Suprapubic skin (tissue), 4 donors: ENCODE measurements at places on chromosomes 5 and 9. TPM values are rescaled to one million over a fixed set of nuclear protein-coding genes. Genes with fewer than 3 reads are reported as not detected.

- DNase-seq = no peak
Measured at GRCh38 chr5:127609011-127609410, 39.9 kb upstream of the CTXN3 start.

- DNase-seq = no peak
Measured at GRCh38 chr5:74647096-74647495, 6.6 kb upstream of the ENC1 start.

Gene CCDC183
- 2.6 TPM for total RNA-seq

Gene POU5F2
- 7.1 TPM for total RNA-seq

Gene PROB1
- total RNA-seq = 0.30 TPM

DNA sequence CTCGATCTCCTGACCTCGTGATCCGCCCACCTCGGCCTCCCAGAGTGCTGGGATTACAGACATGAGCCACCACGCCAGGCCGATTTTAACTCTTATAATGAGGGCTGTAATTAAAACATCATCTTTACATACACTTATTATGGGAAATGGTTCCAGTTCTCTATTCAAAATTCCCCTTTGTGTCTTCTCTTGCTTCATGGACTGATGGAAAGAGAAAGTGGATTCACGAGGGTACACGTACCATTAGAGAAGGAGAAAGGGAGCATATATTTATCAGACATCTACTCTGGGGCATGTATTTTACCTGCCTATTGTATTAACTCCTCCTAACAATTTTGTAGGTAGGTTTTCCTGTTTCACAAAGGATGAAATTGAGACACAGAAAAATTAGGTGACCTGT is 31.1 kb downstream of the PTGS1 start:
- DNase-seq = no peak

- DNase-seq = no peak
Measured at GRCh38 chr5:158023266-158023665, 164.3 kb upstream of the CLINT1 start.

Gene PPP1R26
- 6.2 TPM for total RNA-seq

GRCh38 chr9:114592356-114592755 is 4.8 kb downstream of the ATP6V1G1 start:
- no peak for DNase-seq

GRCh38 chr5:145976431-145977155 is 40.2 kb downstream of the SH3RF2 start:
- no peak for DNase-seq

DNA sequence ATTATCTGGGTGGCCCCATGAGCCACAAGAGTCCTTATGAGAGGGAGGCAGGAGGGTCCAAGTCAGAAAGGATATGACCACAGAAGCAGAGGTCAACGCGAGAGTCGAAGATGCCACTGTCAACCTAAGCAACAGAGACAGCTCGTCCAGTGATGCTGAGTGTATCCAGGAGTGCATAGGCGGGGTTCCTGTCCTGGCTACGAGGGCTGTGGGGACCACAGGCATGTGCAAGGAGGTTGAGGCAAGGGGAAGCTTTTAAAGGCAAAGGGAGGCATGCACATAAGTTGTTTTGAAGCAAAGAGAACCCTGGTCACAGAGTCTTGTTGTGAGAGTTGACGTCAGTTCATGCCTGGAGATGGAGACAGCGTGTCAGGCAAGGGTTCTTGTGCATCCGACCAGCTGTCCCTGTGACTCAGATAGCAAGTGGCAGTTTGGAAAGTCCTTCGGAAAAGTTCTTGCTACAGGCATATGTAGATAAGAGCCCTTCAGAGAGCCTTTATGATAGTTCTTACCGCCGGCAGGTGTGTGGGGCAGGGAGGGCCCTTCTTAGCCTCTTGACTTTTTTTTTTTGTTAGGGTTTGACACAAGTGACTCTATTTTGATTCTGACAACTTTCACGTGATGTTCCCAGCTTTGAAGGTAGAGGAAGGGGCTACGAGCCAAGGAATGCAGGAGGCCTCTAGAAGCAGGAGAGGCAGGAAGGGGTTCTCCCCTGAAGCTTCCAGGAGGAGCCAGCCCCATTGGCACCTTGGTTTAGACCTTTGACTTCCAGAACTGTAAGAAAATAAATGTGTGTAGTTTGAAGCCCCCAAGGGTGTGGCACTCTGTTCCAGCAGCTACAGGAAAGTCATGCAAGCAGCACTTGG is 66.0 kb upstream of the FCN1 start:
- peak; percentile 19 for DNase-seq

DNA sequence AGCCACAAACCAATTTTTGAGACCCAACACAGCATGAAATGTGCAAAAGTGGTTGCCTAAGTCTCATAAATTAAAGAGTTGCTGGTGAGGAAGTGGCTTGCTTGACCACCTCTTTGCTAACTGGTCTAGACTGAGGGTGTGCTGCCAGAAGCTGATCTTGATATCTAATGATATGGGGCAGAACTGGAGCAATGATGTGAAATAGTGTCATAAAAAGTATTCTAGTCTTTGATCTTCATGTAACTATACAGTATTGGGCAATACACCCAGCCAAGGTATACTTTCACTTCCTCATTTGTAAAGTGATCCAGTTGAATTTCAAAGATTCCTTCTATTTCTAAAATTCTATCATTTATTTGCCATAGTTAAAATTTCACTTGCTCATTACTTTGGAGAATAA is 5.9 kb upstream of the YTHDC2 start:
- DNase-seq = no peak

- peak; percentile 54 for DNase-seq
Measured at GRCh38 chr5:125411071-125411743, 664.8 kb upstream of the ZNF608 start.

DNA sequence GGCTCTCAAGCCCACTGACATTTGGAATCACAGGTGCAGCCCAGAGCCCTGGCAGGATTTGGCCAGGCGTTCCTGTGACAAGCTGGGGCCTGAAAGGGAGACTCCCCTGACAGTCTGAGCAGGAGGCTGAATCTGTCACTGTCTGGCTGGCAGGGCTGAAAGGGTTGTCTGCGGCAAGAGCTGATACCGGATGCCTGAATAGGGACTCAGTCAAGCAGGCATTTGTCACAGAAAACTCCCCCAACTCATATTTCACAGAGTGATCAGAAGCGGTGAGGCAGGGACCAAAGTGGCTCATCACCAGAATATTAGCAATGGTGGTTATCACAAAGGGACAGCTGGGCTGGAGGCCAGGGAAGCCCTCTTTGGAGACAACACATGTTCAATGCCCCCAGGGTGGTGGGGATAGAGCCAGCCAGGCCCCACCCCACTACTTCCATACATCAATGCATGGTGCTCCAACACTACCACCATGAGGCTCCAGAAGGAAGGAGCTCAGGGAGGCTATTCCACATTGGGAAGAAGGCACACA is 295.5 kb downstream of the DTWD2 start:
- DNase-seq = no peak

DNA sequence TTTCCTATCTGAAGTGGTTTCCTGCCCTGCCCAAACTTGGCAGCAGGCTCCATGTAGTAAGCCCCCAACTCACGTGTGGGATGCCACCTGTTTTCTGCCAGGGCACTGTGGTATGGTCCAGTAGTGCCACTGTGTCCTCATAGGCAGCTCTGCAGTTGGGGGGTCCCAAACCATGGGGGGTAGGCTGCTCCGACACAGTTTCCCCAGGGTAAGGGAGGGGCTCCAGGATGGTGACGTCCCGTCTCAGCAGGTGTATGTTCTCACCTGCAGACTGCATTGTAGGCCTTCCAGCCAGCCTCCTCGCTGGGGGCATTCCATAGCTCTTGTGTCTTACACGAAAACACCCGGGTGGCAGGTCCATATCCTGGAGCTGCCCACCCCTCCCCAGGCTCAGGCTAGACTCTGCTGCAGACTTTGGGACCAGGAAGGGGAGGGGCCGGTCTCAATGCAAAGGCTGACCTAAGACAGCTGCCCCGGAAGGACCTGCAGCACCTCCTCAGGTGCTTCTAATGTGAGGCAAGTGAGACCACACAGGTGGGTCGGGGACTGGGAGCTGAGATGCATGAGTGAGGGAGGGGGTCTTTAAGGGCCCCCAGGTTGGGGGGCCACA is 330.5 kb upstream of the IRX4 start:
- DNase-seq = no peak

Gene CCL27
- total RNA-seq = 357 TPM

DNA sequence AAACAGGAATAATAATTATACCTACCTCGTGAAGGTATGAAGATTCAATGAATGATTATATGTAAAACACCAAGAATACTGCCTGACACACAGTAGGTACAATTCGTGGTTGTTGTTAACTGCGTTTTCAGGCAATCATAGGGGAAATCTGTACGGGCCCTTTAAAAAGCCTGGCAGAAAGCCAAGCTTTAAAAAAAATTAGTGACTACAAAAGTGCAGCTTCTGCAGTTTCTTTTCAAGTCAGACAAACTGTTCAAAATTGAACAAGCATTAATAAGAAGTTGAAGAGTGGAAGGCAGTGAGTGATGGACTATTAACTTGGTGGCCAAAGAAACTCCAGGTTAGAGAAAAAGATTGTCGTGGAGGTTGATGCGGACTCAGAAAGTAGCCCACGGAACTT is 85.9 kb upstream of the TRIO start:
- DNase-seq = no peak

Gene HBEGF
- total RNA-seq = 189 TPM

DNA sequence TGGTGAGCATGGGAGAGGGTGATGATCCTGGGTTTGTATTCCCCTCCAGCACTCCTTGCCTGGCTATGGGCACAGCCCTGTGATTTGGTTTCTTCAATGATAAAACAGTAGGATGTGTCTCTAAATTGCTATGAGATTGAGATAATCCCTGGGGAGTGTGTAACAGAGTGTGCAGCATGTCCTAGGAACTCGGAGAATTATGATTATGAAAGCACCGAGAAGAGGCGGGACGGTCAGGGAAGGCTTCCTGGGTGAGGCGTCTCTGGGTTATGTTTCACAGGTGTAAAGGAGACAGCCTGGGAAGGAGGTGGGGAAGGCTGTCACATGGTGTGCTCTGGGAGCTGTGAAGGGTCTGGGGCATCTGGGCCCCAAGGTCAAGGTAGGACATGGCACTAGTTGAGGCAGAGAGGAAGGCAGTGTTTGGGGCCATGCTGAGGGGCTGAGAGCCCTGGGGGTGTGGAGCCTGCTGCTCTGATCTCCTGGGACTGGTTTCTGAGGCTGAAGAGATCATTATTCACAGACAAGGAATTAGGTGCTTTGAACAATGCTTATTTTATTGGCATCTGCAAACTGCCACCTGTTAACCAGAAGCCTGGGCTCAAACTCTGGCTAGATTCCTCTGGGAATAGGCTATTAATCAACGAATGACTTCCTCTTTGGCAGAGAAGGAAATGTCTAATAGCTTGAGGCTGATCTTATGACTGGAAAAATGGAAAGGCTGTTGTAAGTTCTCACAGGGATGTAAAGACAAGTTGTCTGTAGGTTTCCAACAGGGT is 73.8 kb upstream of the IL12B start:
- no peak for DNase-seq

- DNase-seq = no peak
Measured at GRCh38 chr9:20506099-20506900, 116.0 kb downstream of the MLLT3 start.

DNA sequence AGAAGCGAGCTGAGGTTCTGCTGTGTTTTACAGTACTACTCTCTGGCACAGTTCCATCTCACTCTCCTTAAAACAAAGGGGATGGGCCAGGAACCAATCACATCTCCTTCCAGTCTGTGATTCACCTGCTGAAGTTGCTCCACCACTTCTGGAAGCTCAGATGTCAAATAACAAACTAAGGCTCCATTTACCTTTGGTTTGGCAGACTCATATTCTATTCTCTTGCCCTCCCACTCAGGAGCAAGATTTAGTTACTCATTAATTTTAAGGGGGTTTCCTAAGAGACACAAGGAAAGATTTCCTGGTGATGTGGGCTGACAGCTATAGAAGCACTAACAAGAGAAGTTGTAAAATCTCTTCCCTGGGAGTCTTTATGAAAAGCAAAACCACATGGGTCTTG is 37.8 kb upstream of the KIF2A start:
- DNase-seq = no peak

DNA sequence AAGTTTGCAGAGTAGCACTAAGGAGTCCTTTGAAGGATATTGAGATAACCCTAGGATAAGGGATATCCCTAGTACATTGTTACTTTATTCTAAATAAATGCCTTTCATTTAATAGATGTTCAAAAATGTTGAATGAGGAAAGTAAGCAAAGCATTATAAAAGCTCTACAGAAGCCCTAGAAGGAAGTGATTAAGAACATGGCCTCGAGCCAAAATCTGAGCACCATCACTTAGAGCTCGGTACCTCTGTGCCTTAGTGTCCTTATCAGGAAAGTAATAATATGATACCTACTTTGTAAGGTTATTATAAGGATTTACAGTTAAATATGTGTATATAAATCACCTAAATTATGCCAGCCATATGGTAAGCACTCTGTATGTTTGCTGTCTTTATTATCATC is 242.6 kb downstream of the KIAA0825 start:
- DNase-seq = no peak

- DNase-seq = no peak
Measured at GRCh38 chr9:87620731-87621322, 105.1 kb upstream of the CTSL start.

GRCh38 chr9:23621188-23621587 is 204.9 kb downstream of the ELAVL2 start:
- DNase-seq = no peak

Gene CDKN2B
- total RNA-seq = 38.8 TPM

- DNase-seq = no peak
Measured at GRCh38 chr5:137263371-137264005, 235.6 kb downstream of the SPOCK1 start.

- DNase-seq = no peak
Measured at GRCh38 chr5:149320791-149321330, 24.4 kb upstream of the GRPEL2 start.

DNA sequence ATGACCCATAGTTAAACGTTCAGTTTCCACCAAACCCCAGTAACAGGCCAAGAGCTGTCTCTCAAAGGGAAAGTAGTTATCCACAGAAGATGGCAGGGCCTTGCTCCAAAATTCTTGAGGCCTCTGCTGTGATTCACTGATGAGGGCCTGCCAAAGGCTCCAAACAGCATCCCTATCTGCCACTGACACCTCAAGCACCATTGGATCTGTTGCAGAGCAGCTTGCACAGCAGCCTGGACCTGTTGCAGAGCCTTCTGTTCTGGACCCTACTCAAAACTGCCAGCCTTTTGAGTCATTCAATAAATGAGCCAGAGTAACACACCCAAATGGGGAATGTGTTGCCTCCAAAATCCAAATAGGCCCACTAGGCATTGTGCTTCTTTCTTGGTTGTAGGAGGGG is 741.5 kb upstream of the RGMB start:
- DNase-seq = no peak

GRCh38 chr9:14350754-14351153 is 36.8 kb upstream of the NFIB start:
- DNase-seq = no peak

Gene PPP3R2
- total RNA-seq = not detected

- DNase-seq = no peak
Measured at GRCh38 chr5:77719666-77720363, 56.3 kb downstream of the TBCA start.

Gene STOML2
- total RNA-seq = 48.8 TPM

Gene SPATA31A3
- total RNA-seq = not detected

GRCh38 chr9:78899006-78899405 is 602.1 kb downstream of the PSAT1 start:
- no peak for DNase-seq

GRCh38 chr9:68575817-68576216 is 35.1 kb upstream of the TMEM252 start:
- no peak for DNase-seq
